ENCODE measurements at places on chromosomes 11 and 22. TPM values are rescaled to one million over a fixed set of nuclear protein-coding genes. Genes with fewer than 3 reads are reported as not detected.

DNA sequence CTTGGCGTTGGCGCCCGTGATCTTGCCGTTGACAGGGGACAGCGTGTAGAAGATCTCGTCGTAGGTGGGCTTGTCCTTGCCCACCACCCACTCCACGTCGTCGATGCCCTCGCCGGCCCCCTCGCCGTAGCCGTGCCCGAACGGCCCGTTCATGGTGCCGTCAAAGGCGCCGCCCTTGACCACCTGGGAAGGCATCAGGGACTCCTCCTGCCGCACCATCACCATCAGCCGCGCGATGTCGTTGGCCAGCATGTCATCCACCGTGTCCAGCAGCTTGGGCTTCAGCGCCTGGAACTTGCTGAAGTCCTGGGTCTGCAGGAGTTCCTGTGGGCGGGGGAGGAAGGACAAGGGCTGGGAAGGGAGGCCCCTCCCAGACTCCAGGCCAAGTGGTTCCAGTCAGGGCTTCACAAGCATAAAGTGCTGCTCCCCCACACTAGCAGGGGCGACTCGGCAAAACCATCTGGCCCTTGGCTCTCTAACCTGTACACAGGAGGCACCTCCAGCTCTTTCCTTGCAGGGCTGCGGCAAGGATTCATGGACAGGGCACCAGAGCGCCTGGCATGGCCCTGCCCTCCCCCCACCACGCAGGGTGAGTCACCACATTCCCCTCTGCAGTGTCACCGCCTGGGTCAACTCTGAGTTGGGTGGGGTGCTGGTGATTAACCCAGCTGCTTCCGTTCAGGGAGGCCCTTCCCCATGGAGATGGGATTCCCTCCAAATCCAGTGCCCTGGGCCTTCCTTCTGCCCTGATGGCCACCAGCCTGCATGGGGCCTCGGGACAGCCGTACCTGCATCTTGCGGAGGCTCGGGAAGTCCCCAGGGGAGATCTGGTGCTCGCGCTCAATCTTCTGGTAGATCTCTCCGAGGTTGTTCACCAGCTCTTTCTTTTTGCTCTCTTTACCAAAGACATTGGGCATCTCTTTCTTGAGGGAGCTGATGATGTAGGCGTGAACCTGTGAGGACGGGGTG lies 10.4 kb upstream of the CDC42BPG start:
- DNase-seq, result no peak

The OR52N4 gene
- 0.26 TPM for total RNA-seq

DNA sequence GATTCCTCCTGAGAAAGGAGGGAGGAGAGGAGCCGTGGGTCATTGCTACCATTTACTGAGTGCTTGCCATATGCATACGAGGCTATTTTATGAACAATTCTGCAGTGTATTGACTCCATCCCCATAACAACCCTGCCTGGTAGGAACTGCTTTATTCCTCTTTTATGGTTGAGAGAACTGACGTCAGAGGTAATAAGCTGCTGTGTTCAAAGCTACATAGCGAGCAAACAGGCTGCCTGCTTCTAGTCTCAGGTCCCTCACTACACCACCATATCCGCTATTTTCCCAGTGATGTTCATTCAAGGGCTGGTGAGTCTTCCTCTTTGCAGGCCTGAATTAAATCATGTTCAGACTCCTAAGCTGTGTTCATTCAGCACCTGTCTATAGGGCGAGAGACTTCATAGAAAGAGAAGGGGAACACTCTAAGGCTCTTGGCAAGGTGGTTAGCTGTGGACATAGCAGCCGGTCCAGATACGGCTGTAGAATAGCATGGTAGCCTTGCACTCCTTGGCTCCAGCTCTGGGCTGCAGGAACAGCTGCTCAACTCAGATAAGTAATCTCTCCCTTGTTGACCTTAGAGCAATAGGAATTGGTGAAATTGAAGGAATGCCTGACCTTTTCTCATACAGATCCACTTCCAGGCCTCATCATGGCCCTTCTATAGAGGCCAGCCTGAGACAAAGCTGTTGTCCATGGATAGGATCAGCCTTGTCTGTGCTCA lies 82.6 kb downstream of the MICAL2 start:
- no peak for DNase-seq

DNA sequence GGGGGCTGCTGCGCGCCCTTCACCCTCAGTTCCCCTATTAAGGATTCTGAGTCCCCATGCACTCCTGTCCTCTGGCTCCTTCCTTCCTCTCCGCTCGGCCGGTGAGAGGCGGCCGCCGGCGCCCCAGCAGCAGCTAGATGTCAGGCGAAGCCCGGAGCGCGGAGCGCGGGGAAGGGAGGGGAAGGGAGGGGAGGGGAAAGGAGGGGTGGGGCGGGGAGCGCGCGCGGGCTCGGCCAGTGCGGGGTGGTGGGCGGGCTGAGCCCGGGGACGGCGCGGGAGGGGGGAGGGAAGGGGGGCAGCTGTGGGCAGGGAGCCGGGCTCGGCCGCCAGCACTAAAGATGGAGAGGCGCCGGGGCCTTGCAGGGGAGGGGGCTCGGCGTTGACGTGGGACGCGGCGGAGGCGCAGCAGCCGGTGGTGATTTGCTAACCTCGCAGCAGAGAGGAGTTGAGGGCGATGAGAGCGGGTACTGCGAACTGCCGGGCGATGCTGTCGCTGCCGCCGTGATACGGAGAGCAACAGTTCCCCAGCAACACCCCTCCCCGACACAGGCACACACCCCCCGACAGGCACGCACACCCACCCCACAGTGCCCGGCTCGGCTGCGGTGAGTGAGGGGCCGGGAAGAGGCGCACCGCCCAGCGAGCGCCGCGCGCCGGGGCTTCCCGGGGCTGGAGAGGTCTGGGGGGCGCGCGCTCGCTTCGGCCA lies at the start of gene ZBTB16:
Gene ZBTB16, plus strand, starts transcription at position 434 of the 706 bp plus-strand sequence. CDS start 3,590 bp downstream, outside the sequence.
- DNase-seq, result peak; percentile 89

GRCh38 chr11:69915501-69916250 lies 96.5 kb upstream of the FGF3 start:
- peak; percentile 93 for DNase-seq

- no peak for DNase-seq
Observed at GRCh38 chr22:27349456-27349855, 452.1 kb downstream of the MN1 start.

GRCh38 chr22:19718456-19719049 lies 4.2 kb downstream of the SEPTIN5 start:
- DNase-seq, result no peak

DNA sequence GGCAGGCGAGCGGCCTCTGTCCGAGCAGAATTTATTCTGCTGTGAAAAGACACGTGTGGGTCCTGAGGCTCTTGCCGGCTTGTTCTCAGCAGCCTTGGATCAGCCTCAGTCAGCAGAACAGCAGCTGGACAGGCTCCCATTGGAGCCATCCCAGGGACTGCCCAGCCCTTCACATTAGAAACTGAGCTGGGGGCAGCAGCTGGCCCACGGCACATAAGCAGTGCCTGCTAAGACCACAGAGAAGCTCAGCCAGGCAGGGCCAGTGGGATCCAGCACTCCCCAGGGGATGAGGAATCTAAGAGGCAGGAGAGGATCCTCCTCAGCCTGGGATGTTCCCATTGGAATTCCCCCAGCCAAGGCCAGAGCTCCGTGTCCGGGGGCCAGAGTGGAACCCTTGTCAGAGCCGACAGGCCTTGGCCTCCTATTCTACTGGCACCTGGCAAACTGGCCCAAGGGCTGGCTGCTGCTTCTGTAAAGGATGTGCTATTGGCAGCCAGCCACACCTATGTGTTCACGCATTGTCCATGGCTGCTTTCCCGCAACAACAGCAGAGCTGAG lies 18.2 kb downstream of the RTN4R start:
- DNase-seq, result peak; percentile 82

DNA sequence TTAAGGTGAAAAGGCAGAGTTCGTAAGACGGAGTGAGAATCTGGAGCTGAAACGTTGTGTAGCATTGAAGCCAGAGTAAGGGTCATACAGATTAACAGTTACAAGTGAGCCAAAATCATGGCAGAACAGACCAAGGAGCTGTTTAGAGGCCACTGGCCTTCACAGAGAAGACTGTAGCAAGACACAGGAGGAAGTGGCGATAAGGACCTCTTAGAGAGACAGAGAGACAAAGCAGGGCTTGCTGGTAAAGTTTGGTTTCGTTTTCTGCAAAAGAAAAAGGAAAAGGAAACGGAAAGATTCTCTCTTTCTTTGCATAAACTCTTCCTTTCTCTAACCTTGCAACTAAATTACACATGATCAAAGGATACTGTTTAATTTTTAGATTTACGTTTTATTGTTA lies 83.0 kb downstream of the AASDHPPT start:
- no peak for DNase-seq

The C1QTNF4 gene
- 0.40 TPM for total RNA-seq

DNA sequence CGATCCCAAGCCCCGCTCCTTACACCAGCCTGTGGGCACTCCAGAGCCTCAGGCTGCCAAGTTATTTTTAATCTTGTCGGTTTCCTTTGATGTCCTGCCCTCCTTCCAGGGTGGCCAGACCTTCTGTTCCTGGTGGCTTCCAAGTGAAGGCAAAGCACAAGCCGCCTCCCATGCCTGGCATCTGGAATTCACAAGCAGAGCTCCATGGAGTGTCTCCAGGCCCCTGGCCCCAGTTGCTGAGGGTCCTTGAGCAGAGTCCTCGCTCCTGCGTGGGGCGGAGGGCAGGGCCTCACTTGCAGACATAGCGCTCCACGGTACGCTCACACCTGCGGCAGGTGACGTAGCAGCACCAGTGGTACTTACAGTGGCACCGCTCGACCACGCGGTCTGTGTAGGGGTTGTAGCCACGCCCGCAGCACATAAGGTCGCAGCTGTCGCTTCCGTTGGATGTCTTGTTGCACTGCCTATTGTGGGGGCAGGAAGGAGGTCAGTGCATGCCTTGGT lies 19.5 kb downstream of the WNT11 start:
- DNase-seq, result no peak

The OR8G1 gene
- not detected for total RNA-seq

The ENTHD1 gene
- total RNA-seq, result not detected

DNA sequence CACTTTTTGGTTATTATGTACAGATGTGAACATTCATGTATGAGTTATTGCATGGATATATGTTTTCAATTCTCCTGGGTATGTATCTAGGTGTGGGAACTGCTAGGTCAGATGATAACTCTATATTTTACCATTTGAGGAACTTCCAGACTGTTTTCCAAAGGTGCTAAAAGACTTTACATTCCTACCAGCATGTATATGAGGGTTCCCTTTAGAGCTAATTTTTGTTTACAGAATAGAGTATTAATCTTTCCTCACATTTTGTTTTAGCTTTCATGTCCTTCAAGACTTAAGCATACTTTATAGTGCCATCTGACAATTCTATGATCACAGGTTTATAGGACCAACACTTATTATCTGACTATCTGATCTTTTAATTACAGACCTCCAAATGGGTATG lies 59.6 kb downstream of the HIRA start:
- DNase-seq, result no peak

- peak; percentile 49 for DNase-seq
Observed at GRCh38 chr11:95486466-95486865, 255.5 kb upstream of the SESN3 start.

GRCh38 chr22:37492428-37493344 lies 6.5 kb upstream of the MFNG start:
- DNase-seq, result no peak

The LRRN4CL gene
- 0.57 TPM for total RNA-seq

The HEPN1 gene
- total RNA-seq, result not detected

The PTPN5 gene
- 0.15 TPM for total RNA-seq

DNA sequence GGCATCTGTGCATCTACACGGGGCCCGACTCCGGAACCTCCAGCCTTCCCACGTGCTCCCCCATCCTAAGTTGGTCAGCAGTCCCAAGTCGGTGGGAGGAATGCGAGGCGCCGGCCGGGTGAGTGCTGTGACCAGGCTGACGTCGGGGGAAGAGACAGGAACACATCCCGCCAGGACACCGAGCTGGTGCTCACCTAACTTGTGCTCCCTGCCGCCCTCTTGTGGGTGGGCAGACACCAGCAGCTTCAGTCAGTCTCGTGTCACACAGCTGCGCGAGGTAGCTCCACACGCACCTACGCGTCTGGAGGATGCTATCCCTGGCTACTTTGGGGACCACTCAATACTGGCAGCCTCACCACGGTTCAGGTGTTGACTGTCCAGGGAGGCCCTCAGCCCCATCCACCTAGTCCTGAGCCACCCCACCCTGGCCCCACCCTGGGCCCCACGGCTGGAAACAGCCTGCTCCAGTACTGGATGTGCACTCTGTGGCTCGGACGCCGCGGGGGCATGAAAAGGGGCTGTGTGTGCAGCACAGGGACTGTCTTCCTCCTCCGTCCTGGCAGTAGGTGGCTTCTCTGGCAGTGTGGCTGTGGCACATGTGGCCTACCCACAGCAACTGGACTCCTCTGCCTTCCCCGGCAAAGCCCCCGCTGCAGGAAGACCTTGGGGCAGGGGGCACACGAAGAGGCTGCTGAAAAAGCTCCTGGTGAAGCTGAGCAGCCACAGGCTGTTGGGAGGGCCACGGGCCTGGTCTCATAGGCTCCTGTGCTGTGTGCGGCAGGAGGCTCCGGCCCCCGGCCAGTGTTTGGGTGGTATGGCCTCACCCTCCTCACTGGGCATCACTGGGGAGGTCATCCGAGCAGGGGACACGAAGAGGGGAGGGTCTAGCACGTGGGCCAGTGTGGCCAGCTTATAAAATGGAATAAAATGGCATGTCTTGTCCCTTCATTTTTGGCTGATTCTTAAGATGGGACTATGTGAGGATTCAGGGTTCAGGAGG lies 11.2 kb upstream of the BID start:
- no peak for DNase-seq

- DNase-seq, result no peak
Observed at GRCh38 chr11:46036969-46037368, 84.3 kb downstream of the PHF21A start.

DNA sequence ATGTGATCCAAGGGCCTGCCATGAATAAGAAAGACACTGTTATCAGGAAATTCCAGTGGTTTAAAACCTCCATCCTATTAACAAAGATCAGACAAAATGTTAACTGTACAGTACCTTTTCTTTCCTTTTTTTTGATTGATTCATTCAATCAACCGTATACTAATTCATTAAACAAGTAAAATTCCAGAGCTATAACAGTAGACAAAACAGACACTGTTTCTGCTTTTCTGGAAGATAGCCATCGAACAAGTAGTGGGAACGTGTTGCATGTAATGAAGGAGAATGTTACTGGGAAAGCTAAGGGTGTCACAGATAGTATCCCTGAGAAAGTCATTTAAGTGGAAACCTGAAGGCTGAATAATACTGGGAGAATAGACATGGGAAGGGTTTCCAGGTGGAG lies 73.7 kb upstream of the ALKBH3 start:
- no peak for DNase-seq

DNA sequence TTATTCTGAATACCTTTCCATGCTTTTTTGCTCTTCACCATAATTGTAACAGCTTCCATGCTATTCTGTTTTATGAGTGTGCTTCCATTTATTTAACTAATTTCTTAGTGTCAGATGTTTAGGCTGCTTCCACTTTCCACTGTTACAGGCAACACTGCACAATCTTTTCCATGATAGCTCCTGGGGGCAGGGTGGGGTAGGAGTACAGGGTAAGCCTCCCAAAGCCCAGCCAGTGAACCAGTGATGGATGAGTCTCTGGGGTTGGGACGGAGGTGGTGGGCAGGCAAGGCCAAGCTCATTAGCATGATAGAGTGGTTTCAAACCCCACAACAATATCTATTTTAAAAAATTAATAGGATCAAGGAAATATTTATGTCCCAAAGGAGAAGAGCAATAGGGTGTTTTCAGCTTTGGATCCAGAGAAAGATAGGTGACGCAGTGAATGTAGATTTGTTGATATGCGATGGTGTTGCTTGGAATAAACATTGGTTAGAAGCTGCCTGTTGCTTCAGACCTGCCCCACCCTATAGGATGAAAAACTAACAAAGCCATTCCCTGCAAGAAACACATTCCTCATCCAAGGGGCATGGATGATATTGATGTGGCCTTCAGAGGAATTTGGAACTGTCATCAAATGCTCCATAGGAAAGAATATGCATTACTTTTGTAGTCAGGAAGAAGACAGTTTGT lies 17.1 kb upstream of the ELF5 start:
- no peak for DNase-seq

GRCh38 chr22:46752286-46752987 lies 10.0 kb upstream of the TBC1D22A start:
- no peak for DNase-seq

The POTEH gene
- total RNA-seq, result not detected

All from lung (tissue), 17 donors.